Stimulated activated CD4-positive, alpha-beta T cell treated with anti-CD3 and anti-CD28 coated beads, Interleukin-15, amount 100 ng/mL, for 24 hours (primary cell): ENCODE measurements at places on chromosomes 4 and X.

GRCh38 chr4:184479516-184479950 lies 5.2 kb upstream of the IRF2 start:
- DNase-seq = no peak

- no peak for DNase-seq
These were observed 106.9 kb downstream of the DKK2 start for GRCh38 chr4:106929248-106929647.

GRCh38 chr4:84626673-84627072 lies 43.7 kb downstream of the CDS1 start:
- DNase-seq = no peak

GRCh38 chr4:127748957-127749356 lies 18.8 kb downstream of the SLC25A31 start:
- DNase-seq = no peak

DNA sequence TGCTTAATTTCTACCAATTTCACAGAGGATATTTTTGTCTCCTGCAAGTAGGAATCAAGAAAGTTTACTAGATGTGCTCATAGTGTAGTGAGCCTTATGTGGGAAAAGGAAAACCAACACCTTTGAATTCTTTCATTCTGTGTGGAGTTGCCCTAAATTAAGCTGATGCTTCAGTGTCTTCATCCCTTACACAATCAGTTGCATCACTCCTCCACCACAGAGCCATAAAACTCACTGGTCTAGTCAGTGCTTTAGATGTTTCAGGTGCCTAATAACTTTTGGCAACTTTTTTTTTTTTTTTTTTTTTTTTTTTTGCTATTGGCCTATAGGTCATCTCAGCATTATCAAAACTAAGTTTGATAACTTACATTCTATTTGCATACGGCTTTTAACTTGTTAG lies 41.5 kb downstream of the HHIP start:
- no peak for DNase-seq

GRCh38 chrX:20320461-20321159 lies 53.9 kb upstream of the RPS6KA3 start:
- DNase-seq = peak; percentile 5

DNA sequence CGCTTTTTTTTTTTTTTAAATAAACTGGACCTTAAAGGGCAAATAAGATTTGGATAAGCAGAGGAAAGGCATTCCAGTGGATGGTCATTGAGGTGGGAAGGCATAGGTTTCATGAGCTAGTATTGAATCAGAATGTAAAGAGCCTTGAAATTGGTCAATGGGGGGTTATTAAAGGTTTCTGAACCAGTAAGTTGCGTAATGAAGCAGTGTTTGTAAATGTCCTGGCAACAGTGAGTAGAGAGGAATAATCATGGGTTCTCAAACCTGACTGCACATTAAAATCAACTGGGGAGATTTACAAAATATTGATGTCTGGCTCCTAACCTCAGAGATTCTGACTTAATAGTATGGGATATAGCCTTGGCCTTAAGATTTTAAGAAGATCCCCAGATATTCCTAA lies 23.2 kb upstream of the AMOT start:
- no peak for DNase-seq

DNA sequence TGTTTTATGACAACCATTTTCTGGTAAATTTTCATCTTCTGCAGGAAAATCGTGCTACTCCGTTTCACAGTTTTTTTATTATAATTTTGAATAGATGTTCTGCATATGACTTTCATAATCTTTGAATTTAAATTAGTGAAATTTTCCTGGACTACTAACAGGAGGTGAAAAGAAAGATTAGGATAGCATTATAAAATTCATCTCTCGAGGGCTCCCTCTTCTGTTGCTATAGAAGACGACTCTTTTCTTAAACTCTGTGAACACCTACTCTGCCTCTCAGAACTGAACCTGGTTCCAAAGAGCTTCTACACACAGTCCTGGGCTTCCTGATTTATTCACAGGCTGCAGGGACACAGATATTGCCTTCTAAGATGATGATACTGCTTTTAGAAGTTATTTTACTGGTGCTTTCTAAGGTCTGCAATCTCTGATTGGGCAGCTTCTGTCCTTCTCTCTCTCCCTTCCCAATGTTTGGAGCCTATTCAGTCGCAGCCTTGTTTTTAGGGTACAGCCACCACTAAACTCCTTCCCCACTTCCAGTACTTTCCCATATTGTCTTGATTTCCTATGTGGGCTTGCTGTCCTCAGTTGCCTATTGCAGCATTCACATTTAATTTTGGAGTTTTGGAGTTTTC lies 10.1 kb upstream of the SAP30 start:
- DNase-seq = no peak

DNA sequence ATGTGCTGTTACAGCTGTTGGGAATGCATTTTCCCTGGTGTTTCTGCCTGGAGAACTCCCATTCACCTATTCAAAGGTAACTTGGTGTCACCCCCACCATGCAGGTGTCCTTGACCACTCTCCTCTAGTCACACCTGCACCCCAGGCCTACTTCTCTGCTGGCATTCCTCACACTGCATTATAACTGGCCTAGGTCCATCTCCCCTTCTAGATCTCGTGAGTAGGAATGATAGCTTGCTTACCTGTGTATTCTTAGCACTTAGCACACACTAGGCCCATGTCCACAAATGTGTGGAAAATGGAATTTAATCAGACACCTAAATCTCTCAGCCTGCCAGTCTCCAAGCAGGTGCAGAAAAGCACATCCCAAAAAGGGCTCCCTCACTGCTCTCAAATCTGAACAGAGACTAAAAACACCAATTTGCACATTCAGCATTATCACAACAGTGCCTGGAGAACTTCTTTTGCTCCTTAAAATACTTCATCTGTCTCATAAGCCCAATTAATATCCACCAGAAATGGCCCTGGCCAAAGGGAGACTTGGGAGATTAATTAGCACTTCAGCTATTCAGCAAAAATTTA lies 18.3 kb downstream of the SCD5 start:
- no peak for DNase-seq

GRCh38 chr4:173195109-173195508 lies 26.5 kb downstream of the GALNT7 start:
- DNase-seq = no peak

- DNase-seq = peak; percentile 57
These were observed 760 bp downstream of the TMEM165 start for GRCh38 chr4:55396308-55397125.

- no peak for DNase-seq
These were observed 19.4 kb upstream of the SRD5A3 start for GRCh38 chr4:55326629-55327028.

DNA sequence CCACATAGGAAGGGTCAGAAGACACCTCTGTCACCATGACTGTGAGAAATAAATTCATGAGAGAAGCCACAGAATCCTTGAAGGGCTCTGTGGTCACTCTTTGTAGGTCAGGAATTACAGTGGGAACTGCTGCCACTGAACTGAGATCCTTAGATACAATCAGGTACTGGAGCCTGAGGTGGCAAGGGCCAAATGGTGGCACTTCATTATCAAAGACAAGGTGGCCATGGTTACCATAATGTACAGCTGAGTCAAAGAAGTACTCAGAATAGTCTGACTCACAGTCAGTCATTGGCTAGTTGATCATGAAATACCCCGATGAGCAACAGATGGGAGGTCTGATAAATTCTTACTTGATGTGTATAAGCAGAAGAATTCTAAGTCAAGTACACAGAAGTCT lies 131.9 kb downstream of the RTL3 start:
- DNase-seq = peak; percentile 22

- DNase-seq = no peak
These were observed 7.8 kb downstream of the LRP2BP start for GRCh38 chr4:185387957-185388356.

GRCh38 chrX:40224658-40225057 lies 126.9 kb upstream of the BCOR start:
- DNase-seq = no peak

- DNase-seq = no peak
These were observed 26.5 kb downstream of the OTUD4 start for GRCh38 chr4:145153904-145154298.

DNA sequence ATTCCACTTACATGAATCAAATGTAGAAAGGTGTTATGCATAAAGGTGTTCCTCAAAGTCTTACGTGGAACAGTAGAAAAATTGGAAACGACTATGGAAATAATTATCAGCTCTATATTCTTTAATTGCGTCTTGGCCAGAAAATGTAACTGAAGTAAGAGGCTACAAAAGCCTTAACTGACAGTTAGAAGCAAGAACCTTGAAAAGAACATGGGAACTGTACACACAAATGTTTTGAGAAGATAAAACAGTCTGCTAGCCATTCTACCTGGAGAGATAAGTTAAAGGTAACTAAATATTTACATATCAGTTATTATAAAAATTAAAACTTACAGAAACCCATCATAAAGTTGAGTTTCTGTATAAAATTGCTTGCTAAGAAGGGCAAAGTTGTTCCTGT lies 172.0 kb upstream of the FTHL17 start:
- no peak for DNase-seq

DNA sequence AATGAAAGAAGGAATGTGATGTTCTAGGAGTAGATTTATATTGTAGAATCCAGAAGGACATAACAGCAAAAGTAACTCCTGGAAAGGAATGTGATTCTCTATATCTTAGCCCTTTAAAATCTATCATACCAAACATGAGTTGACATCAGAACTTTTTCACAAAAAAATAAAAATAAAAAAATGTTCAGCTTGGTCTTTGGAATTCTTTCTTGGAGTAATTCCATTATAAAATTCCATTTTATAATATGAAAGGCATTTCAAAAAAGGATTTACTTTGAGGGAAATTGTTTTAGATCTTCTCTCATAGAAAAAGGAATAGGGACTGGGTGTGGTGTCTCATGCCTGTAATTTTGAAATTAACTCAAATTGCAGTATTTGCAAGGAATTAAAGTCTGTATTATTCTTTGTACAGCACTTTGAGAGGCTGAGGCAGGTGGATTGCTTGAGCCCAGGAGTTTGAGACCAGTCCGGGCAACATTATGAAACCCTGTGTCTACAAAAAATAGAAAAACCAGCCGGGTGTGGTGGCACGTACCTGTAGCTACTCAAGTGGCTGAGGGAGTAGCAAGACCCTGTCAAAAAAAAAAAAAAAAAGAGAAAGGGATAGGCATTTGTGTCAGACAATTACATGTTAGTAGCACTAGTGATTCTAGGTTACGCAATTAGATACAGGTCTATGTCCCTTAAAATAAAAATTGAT lies 134.9 kb downstream of the SLC4A4 start:
- DNase-seq = no peak

DNA sequence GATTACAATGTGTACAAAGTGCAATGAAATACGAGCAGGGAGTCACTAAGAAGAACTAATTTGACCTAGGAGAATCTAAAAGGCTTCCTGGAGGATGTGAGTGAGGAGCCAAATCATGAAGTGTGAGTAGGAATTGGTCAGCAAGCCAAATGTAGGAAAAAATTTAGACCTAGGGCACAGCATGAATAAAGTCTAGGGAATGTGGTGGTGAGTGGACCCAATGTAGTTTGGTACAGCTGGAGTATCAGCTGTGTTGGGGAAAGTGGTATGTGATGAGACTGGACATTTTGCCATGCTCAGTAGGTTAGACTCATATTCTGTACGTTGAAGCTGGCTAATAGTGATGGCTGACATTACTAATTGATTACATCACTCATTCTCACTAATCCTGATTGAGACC lies 191.0 kb downstream of the AFF2 start:
- DNase-seq = no peak

DNA sequence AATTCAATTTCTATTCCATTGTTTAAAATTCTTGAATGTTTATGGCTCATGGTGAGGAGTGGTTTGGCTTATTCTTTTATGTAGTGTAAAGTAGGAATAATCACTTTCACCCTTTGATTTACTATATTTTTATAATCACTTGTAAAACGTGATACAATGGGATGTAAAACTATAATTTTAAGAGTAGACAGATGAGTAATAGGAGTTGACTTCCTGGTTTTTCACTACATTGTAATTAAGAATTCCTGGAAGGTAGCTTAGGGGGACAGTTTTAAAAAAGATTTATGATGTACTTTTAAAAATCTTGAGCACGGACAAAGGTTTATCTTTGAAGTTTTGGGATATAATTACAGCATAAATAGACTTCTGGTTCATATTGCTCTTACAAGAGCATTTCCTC lies 65.3 kb downstream of the PDGFC start:
- no peak for DNase-seq

GRCh38 chr4:24743206-24743605 lies 52.2 kb upstream of the SOD3 start:
- DNase-seq = no peak

DNA sequence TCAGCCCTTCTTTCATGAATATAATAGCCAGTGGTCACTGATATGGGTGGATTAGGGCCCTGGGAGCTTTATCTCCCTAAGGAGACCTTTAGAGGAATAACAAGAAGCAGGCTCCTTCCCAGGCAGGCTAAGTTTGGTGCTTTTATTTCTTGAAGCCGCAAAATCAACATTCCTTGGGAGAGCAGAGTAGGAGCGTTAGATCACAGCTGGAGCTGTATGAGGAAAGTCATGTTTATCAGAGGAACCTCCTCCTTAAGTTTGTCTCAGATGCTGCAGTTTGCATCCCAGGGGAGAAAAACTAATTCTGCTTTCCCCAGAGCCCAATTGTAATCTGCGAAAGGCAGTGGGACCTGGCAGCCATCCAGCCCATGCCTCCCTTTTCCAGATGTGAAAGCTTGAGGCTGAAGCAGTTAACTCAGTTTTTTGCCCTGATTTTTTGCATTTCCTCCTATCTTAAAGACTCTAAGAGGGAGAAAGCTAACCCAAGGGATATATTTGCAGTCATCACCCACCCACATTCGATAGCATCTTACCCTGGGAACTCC lies 186.0 kb upstream of the FRMPD4 start:
- no peak for DNase-seq

GRCh38 chr4:33054161-33054560 lies 2334.0 kb downstream of the PCDH7 start:
- no peak for DNase-seq

- no peak for DNase-seq
These were observed 84.8 kb upstream of the PLAC1 start for GRCh38 chrX:134743091-134743490.

DNA sequence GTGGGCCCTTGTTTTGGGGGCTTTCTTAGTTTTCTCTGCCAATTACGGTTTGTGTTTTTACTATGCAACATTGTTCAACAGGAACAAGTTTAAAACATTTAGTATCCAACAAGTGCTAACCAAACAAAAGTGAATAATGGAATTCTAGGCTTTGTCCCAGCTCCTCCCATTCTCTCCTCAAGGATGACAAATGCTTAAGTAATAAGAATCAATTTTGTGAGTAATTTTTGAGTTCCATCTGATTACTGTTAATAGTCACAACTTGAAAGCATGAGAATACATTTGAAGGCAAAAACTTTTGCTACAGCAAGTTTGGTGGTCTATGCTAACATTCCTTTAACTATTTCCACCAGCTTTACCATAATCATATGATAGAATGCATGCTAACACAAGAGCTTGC lies 78.1 kb upstream of the HPGD start:
- DNase-seq = no peak
